ENCODE measurements at places on chromosomes 16 and 17.

DNA sequence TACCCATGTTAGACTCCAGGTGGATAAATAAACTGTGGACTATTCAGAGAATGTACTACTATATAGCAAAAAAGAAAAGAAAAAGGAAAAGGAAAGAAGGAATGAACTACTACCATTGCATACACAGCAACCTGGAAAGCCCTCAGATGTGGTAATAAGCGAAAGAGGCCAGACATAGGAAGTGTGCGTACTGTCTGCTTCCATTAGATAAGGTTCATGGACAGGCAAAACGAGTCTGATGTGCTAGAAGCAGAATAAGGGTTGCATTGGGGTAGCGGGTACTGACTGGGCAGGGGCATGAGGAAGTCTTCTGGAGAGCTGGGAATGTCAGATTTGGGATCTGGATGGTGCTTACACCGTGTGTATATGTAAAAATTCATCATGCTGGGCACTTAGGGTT lies 21.8 kb downstream of the CLEC16A start:
- DNase-seq, result no peak

- no peak for DNase-seq
Observed at GRCh38 chr17:384622-385177, 32.1 kb upstream of the RPH3AL start.

GRCh38 chr17:75439287-75439686 lies 17.1 kb upstream of the TMEM94 start:
- no peak for DNase-seq

DNA sequence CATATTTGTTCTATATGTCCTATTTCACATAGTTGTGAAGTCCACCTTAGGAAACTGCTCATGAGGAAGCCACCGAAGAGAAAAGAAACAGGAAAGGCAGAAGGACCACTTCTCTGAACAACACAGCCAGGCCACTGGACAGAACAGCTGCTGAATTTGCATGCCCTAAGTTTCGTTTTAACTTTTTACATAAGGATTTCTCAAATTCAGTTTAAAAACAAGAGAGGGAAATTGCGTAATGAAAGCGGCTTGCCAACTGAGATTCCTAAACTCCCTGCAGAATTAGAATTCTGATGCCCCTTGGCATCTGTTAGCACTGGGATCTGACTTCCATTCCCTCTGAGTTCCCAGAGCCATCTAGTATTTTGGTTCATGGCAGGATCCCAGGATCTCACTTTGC lies 5.0 kb upstream of the CCL8 start:
- no peak for DNase-seq

- DNase-seq, result no peak
Observed at GRCh38 chr17:47763913-47764582, 31.0 kb downstream of the TBX21 start.

GRCh38 chr17:13462673-13463124 lies 139.0 kb downstream of the HS3ST3A1 start:
- no peak for DNase-seq

- peak; percentile 59 for DNase-seq
Observed at GRCh38 chr17:45234641-45235415, 13.1 kb downstream of the FMNL1 start.

DNA sequence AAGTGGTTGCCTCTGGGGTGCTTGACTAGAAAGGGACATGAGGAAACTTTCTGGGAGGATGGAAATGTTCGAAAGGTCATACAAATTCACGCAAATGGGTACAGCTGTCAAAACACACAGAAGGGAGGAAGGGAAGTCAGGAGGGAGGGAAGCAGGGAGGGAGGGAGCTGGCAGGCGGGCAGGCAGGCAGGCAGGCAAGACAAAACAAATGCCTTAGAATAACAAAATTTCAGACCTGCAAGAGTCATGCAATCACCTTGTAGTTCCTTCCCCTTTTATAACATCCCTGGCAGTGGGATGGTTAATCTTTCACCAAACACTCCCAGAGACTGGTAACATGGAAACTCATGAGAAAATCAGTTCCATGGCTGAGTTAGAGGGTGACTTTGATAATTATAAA lies 189.2 kb downstream of the STX8 start:
- no peak for DNase-seq

DNA sequence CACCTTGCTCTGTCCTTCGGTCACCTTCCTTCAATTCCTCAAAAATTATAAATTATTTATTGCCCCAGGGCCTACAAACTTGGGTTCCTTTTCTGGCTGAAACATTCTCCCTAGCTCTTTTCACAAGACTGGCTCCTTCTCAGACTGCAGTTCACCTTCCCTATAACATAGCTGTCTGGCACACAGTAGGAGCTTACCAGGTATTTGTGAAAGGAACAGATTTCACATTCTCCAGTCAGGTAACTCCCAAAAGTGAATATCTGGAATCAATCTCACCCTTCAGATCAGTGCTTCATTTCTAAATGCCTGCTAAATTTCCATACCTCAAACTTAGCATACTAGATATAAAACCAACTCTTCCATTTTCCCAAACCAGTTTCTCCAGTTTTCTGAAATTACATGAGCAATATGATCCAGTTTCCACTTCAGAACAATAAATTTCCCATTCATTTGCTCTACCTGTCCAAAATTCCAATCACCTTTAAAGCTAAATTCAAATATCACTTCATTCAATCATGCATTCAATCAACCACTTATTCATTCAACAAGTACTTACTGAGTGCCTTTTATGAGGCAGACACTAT lies 6.1 kb downstream of the RFFL start:
- no peak for DNase-seq

GRCh38 chr17:17877529-17878358 lies 41.0 kb upstream of the SREBF1 start:
- DNase-seq, result no peak

- no peak for DNase-seq
Observed at GRCh38 chr16:838741-839140, 38.2 kb upstream of the GNG13 start.

- no peak for DNase-seq
Observed at GRCh38 chr16:47625115-47625567, 164.0 kb downstream of the PHKB start.

DNA sequence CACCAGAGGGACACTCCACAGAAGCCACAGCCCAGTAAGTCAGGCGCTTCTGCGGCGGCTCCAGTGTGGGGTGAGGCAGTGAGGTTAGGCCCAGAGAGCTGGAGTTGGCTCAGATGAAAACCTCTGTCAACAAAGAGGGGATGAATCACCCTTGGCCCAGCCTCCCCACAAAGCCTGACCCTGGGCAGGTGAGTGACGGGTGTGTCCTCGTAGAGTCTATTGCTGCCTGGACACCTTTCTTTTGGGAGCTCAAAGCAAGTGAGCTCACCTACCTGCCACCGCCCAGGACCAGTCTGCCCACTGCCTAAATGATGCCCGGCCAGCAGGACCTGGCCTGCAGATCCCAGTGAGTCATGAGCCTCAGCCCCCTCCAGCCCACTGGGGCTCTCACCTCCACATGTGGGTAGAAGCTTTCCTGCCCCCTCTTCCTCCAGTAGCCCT lies 24.9 kb upstream of the DBNDD1 start:
- no peak for DNase-seq

DNA sequence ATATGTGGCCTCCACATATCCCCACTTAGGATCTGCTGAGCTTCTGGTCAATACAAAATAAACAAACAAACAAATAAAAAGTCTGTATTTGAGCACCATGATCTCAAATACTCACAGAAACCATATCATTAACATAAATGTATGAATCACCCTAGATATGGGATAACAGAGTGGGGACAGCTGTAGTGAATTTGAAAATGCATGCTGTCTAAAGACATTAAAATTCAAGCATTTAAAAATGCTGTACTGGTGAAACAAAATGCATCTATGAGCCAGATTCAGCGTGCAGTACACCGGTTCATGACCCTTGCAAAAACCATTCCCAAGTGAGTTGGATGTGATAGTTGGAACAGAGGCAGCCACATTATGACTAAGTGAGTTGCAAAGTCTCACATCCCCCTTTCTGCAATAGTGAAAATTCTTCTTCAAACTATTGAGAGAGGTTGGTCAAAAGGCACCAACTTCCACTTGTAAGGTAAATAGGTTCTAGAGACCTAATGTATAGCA lies 12.3 kb downstream of the GRIN2A start:
- DNase-seq, result no peak

DNA sequence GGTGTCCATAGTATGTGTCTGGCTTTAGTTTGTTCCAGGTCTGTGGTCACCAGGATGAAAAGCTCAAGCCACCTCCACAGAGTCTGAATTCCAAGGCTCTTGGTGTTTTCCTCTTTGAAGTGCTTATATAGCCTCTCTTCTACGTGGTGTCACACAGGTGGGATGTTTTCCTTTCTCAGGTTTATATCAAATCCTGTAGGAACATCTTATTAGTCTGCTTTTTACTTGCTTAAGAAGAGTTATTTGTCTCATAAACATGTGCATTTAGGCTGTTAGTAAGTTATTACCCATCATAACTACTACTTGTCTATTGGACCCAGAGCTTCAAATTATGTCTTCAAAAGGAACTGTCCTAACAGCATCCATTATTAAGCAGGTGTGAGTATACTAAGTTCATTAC lies at the start of gene KRT39:
Gene KRT39, minus strand, starts transcription at position 101 of the 400 bp plus-strand sequence. Its CDS starts 92 bp downstream, at position 9.
- no peak for DNase-seq

DNA sequence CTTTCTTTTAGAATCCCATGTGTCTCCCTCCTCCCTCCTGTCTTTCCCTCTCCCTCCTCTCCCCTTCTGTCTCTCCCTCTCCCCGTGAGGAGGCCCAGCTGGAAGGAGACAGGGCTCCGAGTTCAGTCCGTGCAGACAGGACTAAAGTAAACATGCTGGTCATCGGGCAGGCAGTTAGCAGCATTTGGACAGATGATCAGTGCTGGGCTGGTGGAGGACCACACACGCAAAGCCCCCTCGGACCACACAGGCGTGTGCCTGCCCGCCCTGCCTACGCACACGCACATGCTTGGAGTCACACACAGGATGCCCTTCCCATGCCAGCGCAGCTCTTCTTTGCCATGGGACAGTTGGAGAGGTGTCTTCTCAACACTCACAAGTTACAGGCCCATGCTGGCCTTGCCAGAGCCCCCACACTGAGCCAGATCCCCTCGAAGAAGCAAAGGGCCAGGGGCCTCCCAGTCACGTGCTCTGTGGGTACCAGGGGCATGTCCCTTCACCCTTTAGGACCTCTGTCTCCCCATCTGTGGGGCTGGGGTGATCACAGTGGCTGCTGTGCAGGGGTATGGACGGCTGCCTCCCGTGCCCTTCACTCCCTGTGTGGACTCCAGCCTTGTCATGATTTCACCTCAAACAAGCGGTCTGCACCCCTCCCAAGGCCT lies 215.7 kb upstream of the FOXF1 start:
- no peak for DNase-seq

GRCh38 chr17:46061435-46061834 lies 62.4 kb downstream of the STH start:
- DNase-seq, result no peak

DNA sequence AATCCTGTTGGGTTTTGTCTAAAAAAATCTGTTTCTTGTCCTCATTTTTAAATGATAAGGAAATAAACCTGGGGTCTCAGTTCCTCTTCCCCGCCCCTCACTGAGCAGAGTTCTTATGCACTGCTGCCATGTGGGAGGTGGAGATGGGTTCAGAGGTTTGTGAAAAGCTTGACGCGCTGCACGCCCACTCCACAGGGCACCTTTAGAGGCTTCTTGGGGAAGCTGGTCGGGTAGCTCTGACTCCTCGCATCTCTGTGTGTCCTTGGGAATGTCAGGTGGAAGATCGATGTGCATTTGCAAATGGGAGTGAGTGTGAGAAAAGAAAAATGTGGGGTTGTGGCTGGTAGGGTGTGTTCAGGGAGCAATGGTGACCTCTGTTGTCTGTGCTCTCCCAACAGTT lies 4.7 kb upstream of the ZNHIT3 start:
- DNase-seq, result no peak

GRCh38 chr17:395179-395578 lies 42.6 kb upstream of the RPH3AL start:
- no peak for DNase-seq

GRCh38 chr17:75518201-75518600 lies 1.9 kb downstream of the TSEN54 start:
- DNase-seq, result peak; percentile 22

GRCh38 chr17:34299956-34300577 lies 14.5 kb downstream of the CCL11 start:
- no peak for DNase-seq

DNA sequence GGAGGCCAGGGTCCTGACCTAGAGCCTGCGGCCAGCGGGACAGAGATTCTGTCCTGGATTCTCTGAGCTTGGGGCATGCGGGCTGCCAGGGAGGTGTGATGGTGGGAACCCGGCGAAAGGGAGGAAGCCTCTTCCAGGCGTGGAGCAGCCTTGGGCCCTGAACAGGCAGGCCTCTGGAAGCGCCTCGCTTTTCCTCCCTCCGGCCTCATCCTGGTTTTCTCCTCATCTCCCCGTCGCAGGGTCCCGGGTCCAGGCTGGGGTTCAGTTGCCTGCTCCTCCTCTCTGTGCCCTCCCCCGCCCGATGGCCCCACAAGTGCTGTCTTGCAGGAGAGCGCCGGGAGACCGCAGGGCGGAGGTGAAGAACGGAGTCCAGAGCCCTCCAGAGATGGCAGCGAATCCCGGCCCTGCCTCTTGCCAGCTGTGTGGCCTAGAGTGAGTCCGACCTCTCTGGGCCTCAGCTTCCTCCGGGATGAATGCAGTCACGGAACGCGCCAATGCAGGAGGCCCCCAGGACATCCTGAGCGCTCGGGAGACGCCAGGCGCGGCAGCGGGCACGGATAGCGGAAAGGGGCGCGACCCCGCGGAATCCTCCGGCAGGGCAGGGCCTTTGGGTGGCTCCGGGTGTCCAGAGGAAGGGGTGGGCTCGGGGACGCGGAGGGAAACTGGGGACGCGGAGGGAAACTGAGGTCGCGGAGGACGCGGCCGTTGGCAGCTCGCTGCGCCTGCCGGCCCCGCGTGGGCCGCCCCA lies 553 bp upstream of the RAB11FIP4 start:
- peak; percentile 8 for DNase-seq

GRCh38 chr17:3626831-3627768 lies 8.9 kb downstream of the SHPK start:
- no peak for DNase-seq

GRCh38 chr17:60102632-60103096 lies 23.9 kb upstream of the HEATR6 start:
- peak; percentile 58 for DNase-seq

GRCh38 chr17:42055496-42055895 lies 5.1 kb upstream of the C17orf113 start:
- no peak for DNase-seq

GRCh38 chr17:28549236-28550132 lies 2.9 kb downstream of the UNC119 start:
- peak; percentile 86 for DNase-seq

DNA sequence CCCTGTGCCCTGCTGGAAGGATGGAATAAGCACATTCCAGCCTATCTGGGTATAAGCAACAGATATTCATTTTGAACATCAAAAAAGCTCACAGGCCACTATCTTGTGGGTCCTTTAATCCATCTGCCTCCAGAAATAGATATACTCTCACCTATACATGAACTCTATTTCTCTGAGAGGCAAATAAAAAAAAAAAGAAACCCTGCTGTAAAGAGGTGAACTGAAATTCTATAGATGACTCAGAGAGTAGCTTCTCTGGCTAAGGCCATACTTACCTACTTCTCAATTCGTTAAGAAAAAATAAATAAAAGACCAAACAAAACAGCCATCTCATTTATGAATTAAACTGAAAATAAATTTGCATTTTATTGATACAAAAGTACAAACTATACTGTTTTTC lies 86.3 kb downstream of the DYNLRB2 start:
- no peak for DNase-seq

Measured in activated CD4-positive, alpha-beta memory T cell treated with anti-CD3 and anti-CD28 coated beads for 36 hours (primary cell).